AG08396 (cell line): ENCODE measurements at places on chromosomes 3 and 15.

DNA sequence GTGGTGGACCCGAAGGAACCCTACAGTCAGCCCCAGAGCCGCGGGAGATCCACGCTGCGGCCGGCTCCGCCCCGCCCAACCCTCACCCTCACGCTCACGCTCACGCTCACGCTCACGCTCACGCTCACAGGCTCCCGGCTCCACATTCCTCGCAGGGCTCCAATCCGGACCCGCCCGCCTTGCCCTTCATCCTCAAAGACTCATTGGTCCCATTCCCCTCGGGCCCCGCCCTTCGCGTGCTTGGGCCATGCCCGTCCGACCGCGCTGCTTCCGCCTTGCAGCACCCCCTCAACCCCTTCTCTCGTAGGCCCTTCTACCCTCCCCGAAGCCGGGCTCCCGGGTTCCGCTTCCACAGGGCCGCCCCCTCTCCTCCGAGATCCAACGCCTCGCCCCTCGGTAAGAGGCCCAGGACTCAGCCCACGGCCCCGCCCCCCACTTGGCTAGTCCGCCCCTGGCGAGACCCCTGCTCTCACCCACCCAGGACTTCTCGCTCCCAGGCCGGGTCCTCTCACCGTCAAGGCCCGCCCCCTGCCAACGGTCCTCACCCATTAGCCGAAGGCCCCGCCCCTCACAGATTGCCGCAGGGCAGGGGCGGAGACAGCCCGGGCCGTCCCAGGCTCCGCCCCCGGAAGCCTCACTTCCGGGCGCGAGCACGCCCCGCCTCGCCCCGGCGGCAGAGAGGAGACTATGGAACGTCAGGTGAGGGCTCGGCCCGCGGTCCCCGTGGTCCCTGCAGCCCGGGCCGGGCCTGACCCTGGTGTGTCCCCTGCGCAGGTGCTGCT lies at the start of gene APEH:
APEH (plus strand) TSS at position 637 of the 782 bp plus-strand sequence; CDS start at position 688, 51 bp downstream.
- DNase-seq = peak; percentile 99

DNA sequence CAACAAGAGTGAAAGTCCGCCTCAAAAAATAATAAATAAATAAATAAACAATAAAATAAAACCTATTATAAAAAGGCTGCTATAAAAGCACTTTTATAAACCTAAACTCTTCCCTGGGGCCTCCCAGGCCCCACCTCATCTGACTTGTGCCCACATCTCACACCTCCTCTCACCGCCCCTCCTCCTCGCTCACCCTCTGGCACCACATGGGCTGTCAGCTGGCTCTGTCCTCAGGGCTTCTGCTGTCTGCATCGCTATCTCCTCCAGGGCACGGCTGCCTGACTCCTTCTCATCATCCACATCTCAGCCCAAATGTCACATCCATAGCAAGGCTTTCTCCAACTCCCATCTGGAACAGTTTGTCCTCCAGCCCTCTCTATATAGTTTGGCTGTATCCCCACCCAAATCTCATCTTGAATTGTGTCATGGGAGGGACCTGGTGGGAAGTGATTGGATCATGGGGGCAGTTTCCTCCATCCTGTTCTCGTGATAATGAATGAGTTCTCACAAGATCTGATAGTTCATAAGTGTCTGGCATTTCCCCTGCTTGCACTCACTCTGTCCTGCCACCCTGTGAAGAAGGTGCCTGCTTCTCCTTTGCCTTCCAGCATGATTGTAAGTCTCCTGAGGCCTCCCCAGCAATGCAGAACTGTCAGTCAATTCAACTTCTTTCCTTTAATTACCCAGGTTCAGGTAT lies 8.8 kb upstream of the SH3BP5 start:
- DNase-seq = no peak

- DNase-seq = no peak
Observed at GRCh38 chr3:104145164-104145563, 1221.5 kb upstream of the ALCAM start.

- no peak for DNase-seq
Observed at GRCh38 chr15:53102483-53102882, 312.3 kb upstream of the ONECUT1 start.

- DNase-seq = no peak
Observed at GRCh38 chr3:149145356-149145755, 15.9 kb downstream of the HPS3 start.

- no peak for DNase-seq
Observed at GRCh38 chr3:140223631-140224030, 288.6 kb downstream of the CLSTN2 start.

GRCh38 chr3:135325096-135325495 lies 530.0 kb downstream of the EPHB1 start:
- no peak for DNase-seq

GRCh38 chr3:111733154-111733553 lies 125.9 kb upstream of the PHLDB2 start:
- no peak for DNase-seq

DNA sequence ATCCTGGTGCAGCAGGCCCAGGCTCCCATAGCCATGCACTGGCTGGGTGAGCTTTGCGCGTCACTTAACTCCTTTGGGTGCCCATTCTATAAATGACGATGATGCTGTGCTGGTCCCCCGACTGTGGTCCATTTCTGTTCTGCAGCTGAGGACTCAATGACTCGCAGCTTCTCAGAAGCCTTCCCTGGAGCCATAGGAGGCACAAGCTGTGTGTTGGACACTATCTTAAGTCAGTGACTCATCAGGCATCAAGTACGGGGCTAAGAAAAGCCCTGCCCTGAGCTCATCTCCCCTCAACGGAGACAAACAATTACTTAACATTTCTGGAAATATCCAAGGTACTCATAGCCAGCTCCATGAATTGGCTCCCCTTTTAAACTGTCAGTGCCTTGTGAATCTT lies 13.8 kb upstream of the MUSTN1 start:
- DNase-seq = peak; percentile 67

DNA sequence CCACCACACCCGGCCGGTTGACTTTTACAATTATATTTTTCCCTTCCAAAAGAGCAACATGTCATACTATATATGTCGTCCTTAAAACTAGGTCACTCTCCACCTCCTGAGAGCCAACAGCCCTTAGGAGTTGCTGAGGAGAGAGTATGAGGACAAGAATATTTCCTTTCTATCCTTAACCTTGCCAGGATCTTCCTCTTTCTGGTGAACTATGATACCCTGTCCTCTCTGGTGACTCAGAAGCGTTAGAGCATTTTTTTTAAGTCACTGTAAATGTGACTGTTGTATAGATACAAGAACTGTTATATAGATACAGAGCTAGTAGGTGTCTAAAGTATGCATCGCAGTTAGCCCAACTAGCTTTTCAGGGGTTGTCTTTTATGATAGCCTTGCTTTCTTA lies 33.7 kb upstream of the MTHFS start:
- DNase-seq = no peak
